ENCODE measurements at places on chromosomes 2 and 18. TPM values are rescaled to one million over a fixed set of nuclear protein-coding genes. Genes with fewer than 3 reads are reported as not detected.

The SERPINB4 gene
- not detected for total RNA-seq

The POTEC gene
- not detected for total RNA-seq

DNA sequence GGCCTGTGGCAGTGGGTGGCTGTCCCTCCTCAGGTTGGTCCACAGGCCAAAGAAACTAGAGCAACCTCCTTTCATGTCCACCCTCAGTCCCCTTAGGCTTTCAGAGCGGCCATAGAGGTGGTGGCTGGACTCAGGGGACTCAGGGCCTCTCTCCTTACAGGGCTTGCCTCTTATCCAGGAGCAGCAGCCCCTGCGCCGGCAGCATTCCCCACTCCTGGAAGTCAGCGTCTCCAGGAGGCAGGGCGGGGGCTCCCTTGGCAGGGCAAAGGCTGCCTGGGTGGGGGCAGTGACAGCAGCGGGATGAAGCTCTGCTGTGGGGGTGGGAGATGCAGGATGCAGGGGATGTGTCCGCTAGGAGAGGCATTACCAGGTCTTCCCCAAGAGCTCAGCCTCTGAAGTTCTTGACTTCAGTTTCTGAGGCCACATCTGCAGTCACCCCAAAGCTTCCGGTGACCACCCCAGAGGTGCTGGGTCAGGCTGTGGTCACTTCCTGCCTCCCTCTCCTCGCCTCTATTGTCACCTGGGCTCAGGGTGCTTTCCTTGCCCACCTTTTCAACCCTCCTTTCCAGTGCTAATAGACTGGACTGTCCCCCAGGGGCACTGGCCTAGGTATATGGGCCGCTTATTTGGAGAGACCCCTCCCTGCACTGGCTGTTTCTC is 8.6 kb upstream of the GPR55 start:
- DNase-seq: no peak

DNA sequence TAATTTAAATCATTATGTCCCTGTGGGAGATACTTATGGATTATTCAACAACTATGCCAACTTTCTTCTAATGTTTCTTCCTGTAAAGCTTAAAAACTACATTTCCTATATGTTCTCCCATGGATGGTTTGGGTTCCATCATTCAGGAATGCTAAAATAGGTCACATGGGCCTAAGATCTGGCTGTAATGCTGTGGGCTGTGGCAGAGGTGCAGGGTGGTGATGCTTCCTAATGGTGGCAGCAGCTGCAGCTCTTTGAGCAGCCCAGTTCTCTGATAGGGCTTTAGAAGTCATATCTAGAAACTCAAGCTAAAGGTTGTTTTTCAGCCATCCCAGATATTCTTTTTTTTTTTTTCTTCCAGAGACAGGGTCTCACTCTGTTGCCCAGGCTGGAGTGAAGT is 266.1 kb downstream of the ZNF385B start:
- no peak for DNase-seq

DNA sequence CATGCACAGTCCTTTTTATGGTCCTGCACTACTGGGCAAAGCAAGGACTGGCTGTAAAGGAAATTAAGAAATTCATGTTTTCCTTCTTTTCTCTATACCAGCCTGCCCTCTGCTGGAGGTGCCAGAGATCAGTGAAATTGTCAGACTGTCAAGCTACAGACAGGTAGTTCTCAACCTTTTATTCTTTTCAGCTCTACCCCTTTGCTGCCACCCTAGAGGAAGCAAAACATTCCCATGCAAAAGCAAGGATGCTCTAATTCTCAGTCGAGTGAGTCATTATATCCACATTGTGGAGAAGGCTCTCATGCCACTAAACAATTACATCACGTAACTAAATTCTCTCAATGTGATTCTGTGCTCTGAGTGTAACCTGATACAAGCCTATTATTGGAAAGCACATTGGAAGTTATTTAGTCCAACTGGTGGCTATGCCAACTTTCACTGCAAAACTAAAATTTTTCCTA is 25.0 kb upstream of the RAPGEF4 start:
- no peak for DNase-seq

- no peak for DNase-seq
These were observed 541.4 kb downstream of the PARD3B start for GRCh38 chr2:205086662-205087061.

GRCh38 chr2:6960659-6961058 is 43.4 kb downstream of the RNF144A start:
- DNase-seq: no peak

GRCh38 chr2:46909771-46910419 is 5.7 kb downstream of the MCFD2 start:
- no peak for DNase-seq

- DNase-seq: no peak
These were observed 2.9 kb downstream of the MEX3C start for GRCh38 chr18:51194604-51195003.

- DNase-seq: no peak
These were observed 4.6 kb upstream of the ACAA2 start for GRCh38 chr18:49817947-49818346.

GRCh38 chr2:168626096-168626495 is 170.0 kb downstream of the CERS6 start:
- no peak for DNase-seq

- no peak for DNase-seq
These were observed 716.4 kb upstream of the CHAC2 start for GRCh38 chr2:53051157-53051556.

Measured in glomerular endothelial cell (primary cell).